Cardiac muscle cell (in vitro differentiated cells and primary cell): ENCODE measurements at places on chromosomes 11 and 22.

DNA sequence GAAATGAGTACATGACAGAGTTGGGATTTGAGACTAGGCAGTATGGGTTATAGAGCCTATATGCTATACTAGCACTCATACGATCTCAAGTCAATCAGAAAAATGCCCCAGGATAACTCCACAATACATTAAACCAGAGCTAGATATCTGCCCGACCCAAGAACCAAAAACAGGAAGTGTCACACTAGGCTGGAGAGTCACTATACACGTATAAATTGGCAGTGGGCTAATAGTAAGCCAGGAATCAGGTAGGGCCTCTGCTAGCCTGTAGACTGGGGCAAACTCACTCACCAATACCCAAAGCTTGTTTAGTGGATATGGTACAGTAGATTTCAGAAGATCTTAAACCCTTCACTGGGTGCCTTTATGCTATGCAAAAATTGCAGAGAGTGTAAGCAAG, 16.2 kb upstream of the EIF4G2 start:
- DNase-seq: no peak

DNA sequence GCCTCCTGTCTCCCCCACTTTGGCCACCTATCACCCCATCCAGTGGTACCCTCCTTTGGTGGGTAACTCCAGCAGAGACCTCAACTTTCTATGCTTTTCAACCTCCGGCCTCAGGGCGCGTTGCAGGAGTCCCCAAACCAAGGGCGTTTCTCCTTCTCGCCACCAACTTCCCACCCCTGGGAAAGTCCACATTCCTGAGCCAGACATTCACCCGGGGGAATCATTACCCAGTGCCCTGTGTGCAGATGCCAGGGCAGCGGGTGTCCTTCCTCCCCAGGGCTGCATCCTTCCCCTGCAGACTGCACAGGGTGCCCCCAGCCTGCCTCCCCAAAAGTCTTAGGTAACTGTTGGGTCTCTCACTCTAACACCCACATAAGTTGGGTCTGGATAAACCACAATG, 26.4 kb downstream of the MYEOV start:
- DNase-seq: no peak

- DNase-seq: no peak
These were observed 128.3 kb downstream of the TEAD1 start for GRCh38 chr11:12802418-12803085.

- peak; percentile 87 for DNase-seq
These were observed 18.4 kb downstream of the SELENOO start for GRCh38 chr22:50218996-50219727.

- DNase-seq: peak; percentile 45
These were observed 18.9 kb downstream of the SHANK3 start for GRCh38 chr22:50691521-50691920.

GRCh38 chr11:125245299-125245698, 80.7 kb downstream of the PKNOX2 start:
- no peak for DNase-seq

DNA sequence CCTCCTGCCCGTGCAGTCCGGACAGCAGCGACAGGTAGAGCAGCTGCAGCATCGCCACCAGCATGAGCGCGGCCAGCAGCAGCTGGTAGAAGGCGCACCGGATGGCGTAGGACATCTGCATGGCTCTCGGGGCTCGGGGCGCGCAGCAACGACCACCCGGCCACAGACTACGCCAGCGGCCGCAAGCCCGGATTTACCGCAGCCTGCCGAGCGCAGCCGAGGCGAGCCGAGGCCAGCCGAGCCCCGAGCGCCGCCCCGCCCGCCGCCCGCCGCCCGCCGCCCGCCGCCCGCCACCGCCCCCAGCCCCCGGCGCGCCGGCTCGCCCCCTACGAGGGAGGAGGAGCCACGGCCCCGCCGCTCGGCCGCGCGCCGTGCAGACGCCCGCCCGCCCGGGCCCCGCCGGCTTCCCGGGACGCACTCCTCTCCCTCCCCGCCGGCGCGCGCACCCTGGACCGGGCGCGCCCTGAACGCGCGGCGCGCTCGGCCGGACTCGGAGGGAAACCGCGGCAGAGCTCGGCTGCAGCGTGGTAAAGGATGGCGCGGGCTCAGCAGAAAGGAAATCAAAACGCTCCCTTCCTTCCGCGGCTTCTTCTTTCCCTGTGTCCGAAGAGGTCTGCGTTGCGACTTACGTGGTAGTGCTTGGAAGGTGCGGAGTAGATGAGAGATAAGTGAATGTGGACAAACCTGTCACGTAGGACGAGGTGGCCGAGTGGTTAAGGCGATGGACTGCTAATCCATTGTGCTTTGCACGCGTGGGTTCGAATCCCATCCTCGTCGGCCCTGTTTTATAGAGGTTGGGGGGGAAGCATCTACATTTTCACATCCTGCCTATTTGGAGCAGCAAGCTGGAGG, at the start of gene B4GAT1:
Gene B4GAT1 (minus strand): TSS at position 205 of the 852 bp plus-strand sequence. CDS start 84 bp downstream, at position 121.
- DNase-seq: peak; percentile 83

DNA sequence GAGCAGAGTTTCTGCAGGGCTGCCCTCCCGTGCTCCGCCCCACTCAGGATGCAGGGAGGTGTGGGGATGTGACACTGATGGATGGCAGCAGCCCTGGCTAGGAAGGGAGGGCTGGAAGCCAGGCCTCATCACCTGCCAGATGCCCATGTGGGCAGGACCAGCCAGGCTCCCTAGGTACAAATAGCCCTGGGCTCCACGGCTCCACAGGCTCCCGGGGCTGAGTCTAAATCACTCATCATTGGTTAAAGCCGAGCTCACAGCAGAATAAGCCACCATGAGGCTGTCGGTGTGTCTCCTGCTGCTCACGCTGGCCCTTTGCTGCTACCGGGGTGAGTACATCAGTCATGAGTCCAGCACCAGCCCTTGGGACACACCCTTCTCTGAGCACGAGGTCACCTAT, at the start of gene SCGB1D1:
Gene SCGB1D1 (plus strand): TSS at position 206 of the 400 bp plus-strand sequence. CDS start 69 bp downstream, at position 275.
- DNase-seq: no peak

DNA sequence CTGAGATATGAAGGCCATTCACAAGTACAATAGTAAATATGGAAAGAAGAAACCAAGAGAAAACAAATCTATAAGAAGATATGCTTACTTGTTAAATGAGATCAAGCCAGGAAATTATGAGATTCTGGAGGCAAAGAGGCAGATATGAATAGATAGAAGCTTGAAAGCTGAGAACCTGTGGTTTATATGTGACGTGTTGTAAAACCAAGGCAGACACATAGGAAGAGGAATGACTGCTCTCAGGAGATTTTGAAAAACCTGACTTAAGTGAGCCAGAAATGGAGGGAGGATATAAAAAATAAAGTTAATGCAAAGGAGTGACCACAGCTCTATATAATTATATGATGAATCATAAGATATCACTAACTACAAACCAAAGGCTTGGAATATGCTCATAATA, 1160.5 kb upstream of the CNTN5 start:
- DNase-seq: peak; percentile 45

GRCh38 chr22:37970864-37971263, 13.5 kb downstream of the SOX10 start:
- no peak for DNase-seq

GRCh38 chr11:127066401-127067090, 66.0 kb upstream of the KIRREL3 start:
- no peak for DNase-seq

DNA sequence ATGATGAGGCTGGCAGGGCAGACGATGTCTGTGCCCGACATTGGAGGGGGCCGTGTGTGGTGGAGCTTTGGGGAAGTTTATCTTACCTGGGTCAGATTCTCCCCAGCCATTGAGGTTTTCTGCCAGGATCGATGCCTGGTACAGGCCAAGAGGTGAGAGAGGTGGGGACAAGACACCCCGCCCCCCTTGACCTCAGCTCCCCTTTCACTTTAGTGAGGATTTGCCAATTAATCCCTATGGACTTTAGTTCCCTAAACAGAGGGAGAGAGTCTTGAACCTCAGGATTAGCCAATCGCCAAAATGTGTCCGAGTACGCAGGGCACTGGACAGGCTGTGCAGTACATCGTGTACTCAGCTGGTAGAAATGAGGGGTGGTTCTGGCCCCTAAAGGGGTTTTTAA, 541 bp downstream of the HORMAD2 start:
- no peak for DNase-seq

- peak; percentile 53 for DNase-seq
These were observed 261.4 kb upstream of the ISX start for GRCh38 chr22:34804604-34805003.

DNA sequence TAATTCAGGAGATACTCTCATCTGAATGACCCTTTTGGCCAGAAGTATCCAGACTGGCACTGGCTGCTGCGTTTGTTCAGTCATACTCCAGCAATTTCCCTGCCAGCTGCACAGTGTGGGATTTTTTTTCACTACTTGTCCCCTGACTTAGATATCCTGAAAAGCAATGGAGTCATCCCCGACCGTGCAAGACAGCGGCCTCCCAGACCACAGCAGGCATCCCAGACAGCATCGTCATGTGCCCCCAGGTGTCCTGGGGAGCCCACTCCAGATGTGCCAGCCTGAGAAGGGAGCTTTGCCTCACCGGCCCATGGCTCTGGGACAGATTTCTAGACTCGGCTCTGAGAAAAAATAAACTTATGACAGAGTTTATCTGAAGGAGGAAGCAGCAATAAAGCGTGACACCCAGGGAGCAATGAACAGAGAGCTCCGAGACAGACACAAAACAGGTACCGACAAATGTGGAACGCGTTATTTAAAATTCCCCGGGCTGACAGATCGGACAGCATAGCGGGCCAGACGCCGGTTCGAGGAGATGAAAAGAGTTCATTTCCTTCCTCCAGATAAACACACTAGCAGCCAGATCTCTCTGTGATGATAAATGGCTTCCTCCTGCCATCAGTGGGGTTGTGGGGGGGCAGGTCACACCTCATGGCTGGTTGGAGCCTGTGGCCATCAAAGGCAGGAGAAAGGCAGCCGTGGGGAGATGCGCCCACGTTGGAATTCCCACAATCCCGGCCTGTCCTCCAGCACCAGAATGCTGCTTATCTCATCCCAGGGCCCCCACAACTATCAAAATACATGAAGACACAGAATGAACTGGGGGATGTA, 106.4 kb upstream of the FGF3 start:
- DNase-seq: no peak

DNA sequence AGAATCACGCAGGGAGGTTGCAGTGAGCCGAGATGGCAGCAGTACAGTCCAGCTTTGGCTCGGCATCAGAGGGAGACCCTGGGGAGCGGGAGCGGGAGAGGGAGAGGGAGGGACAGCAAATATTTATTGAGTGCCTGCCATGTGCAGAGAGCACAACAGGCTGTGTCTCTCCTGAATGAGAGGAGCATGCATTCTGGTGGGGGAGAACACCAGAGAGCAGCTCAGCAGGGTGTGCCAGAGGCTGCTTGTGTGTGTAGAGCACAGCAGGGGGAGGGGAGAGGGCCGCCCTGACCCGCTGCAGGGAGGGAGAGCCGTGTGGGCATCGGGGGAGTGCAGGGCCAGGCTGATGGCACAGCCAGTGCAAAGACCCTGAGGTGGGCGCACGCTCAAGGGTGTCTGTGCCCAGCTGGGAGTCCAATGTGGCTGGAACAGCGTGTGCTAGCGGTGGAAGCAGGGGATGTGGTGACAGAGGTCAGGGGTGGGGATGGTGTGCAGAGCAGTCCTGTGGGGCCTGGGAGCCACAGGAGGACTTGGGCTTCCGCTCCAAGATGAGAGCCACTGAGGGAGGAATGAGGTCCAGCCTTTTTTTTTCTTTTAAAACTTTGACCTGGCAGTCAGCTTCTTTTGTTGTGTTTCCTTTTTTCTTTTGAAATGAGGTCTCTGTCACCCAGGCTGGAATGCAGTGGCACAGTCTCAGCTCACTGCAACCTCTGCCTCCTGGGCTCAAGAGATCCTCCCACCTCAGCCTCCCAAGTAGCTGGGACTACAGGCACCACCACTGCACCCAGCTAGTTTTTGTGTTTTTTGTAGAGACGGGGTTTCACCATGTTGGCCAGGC, 12.0 kb downstream of the PPIL2 start:
- DNase-seq: no peak

DNA sequence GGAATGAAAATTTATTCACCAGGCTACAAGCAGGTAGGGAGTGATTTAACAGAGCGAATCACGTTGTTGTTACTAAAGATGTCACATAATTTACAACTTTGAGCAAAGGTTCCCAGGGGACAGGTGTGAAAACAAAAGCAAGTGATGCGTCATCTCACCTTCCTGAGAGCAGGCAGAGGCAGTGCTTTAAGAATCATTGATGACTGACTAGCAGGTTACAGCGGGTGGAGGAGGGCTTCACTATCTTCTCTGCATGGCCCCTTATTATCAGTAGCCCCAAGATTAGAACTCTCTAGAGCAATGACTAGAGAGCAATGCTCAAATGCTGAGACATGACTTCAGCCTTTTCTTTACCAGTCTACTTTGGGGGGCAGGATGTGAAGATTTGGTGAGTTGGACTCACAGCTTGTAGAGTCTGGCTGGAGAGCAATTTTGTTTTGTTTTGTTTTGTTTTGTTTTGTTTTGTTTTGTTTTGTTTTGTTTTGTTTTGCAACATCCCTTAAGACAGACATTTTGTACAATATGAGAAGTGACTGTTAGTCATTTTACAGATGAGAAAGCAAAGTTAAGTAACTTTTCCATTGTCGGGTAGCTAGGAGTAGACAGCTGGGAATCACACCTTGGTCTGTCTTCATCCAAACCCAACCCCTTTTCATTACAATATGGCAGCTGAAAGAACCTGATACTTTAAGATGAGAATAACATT, 84.8 kb downstream of the SLC1A2 start:
- no peak for DNase-seq

DNA sequence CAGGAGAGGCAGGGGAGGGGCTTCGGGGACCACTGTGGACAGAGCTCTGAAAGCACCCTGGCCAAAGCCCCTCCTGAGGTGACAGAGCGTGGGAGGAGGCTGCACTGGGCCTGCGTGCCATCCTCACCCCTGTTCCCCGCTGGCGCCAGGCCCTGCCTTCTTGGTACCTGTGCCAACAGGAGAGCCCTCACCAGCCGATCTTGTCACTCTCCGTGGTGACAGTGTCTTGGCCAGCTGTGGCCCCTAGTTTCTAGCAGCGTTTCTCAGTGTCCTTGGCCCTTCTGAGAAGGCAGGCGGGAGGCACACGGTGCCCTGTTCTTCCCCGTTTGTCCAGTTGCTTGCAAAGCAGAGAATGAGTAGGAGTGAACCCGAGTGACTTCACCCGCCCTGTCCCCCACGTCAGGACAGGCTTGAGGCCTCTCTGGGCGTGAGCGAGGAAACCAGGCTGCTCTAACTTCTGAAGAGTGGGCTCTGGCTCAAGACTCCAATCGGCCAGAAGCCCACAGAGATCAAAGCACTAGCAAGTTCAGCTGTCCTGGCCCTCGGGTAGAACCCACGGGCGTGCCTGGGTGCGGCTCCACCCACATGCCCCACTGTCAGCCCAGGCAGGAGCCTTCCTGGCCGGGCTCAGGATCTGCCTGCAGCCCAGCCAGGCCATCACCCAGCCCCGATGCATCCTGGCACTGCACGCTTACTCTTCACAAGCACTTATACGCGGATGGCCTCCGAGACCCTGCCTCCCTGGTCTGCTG, 60.2 kb upstream of the EMID1 start:
- DNase-seq: no peak

- DNase-seq: no peak
These were observed 532.9 kb downstream of the TBC1D22A start for GRCh38 chr22:47295226-47295901.

GRCh38 chr11:118628432-118628831, 21.0 kb downstream of the PHLDB1 start:
- no peak for DNase-seq

GRCh38 chr11:88337987-88338668, 592 bp upstream of the CTSC start:
- peak; percentile 91 for DNase-seq
